Cardiac septum (tissue), 1 donor: ENCODE measurements at places on chromosomes 13 and 19. TPM values are rescaled to one million over a fixed set of nuclear protein-coding genes. Genes with fewer than 3 reads are reported as not detected.

The ZNF699 gene
- total RNA-seq, result 4.5 TPM

DNA sequence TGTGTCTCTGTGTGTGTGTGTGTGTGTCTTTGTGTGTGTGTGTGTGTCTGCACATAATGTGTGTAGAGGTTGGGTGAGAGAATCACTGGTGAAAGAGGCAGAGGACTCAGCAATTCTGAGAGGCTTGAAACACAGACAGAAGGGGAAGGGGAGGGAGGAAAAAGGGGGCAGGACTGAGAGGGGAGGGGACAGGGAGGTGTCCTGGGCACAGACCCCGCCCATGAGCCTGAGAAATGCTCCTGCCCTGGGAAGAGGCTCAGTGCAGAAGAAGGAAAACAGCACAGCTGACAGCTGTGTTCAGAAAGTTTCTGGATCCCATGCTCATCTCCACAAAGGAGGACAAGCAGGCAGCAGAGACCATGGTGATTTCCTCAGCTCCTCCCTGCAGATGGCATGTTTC lies 59.1 kb upstream of the CEACAM8 start:
- DNase-seq, result no peak

The MISP gene
- total RNA-seq, result not detected

- peak; percentile 71 for DNase-seq
Measured at GRCh38 chr13:114151565-114152284, 19.3 kb upstream of the RASA3 start.

GRCh38 chr19:33459222-33460090 lies 62.1 kb downstream of the PEPD start:
- peak; percentile 64 for DNase-seq

DNA sequence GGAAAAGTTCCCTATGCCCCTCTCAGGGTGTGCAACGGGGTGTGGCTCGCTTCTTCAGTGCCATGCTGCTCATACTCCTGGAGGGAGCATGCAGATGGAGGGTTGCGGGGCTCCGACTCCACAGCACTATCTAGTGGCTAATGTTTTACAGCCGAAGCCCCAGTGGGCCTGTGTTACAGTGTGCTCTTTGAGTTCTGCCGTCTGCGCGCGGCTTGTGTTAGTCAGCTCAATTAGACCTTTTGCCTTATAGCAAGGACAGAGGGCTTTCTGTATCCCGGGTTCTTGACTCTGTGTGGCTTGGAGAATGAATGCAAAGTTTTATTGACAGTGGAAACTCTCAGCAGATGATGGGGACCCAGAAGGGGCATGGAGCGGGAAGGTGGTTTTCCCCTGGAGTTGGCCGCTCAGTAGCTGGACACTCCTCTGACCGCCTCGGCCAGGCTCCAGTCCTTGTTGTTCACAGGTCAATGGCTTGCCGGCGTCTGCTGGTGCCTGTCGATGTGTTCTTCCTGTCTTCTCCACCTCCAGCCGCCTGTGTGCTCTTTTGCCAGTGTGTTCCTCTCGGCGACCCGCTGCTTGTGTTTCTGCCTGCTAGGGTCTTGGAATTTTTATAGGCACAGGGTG lies 383.4 kb downstream of the LMO7 start:
- no peak for DNase-seq

GRCh38 chr19:45821103-45821521 lies 6.0 kb upstream of the RSPH6A start:
- DNase-seq, result no peak

DNA sequence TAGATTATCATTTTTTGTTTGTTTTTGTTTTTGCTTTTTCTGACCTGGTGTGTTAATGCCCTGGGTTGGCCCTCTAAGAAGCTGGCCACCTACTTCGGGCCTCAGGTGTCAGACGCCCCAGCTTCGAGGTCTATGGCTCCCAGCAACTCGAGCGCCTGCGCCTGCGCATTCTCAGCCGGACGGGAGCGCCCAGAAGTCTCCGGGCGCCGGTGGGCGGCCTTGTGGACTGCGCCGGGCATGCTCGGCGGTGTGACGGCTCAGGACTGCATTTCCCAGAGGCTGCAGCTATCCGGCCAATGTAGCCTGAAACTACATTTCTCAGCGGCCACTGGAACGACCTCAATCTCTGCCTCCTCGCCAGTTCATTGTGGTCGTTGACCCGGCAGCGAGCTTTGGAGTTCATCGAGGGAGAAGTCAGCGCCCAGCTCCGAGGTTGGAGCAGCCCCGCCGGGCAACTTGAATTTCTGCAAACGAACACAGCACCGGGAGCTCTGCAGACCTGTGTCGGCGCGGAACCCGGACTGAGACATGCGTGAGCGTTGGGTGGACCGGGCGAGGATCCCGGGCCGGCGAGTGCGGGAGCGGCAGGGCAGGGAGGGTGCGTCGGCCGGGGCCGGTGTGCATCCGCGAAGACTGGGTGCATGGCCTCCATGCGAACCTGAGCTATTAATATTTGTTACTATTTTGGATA lies at the start of gene ZNF30:
Gene ZNF30, plus strand, starts transcription at position 219 of the 691 bp plus-strand sequence. CDS start 3,045 bp downstream, outside the sequence.
- peak; percentile 93 for DNase-seq

DNA sequence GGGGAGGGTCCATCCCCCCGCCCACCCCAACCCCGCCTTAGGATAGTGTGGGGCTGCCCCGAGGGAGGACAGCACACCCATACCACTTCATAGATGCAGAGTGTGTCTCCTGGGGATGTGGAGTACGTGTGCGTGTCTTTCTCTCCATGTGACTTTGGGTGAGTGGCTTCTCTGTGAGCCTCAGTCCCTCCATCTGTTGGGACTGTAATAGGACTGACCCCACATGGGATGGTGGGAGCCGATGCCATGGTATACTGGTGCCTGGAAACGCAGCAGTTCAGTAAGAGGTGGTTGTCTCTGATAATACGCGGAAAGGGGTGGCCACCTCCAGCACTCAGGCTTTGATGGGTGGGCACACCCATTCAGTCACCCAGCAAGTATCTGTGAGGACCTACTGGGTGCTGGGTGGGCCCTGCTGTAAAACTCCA lies 816 bp upstream of the PRKD2 start:
- DNase-seq, result no peak

GRCh38 chr13:103328899-103329298 lies 262.7 kb upstream of the SLC10A2 start:
- DNase-seq, result no peak

- DNase-seq, result no peak
Measured at GRCh38 chr19:32082028-32082427, 263.4 kb upstream of the ZNF507 start.

- peak; percentile 50 for DNase-seq
Measured at GRCh38 chr13:19181621-19182485, at the start of gene TUBA3C. TUBA3C (minus strand) TSS chr13:19181824; CDS start chr13:19181747, 77 bp downstream.

DNA sequence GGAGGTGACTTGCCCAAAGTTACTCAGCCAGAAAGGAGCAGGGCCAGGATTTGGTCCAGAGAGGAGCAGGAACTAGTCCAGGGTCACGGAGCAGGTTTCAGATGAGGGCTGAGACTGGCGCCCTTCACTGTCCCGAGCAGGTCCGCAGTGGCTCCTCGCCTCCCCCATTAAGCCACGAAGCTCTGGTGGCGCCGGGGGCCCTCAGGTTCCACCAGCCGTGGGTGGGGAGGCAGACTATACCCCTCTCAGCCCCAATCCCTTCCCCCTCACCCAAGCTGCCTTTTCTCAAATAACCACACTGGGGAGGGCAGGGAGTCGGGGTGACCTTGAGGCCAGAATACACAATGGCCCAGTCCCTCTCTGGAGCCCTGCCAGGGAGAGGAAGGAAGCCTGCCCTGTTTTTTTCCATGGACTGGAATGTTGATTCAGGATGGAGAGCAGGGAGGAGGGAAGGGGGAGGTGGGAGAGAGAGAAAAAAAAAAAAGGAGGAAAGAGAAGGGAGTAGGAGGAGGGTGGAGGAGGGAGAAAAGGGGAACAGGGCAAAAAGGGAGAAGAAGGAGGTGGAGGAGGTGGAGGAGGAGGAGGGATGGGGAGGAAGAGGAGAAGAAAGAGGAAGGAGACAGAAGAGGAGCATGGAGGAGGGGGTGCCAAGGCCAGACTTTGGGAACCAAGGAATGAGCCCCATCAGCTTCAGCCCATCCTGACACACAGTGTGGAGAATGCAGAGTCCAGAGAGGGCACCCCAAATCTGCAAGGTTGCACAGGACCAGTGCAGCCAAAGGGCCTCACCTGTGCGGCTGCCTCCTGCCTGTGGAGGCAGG lies 19.7 kb downstream of the CEACAM16 start:
- peak; percentile 84 for DNase-seq

DNA sequence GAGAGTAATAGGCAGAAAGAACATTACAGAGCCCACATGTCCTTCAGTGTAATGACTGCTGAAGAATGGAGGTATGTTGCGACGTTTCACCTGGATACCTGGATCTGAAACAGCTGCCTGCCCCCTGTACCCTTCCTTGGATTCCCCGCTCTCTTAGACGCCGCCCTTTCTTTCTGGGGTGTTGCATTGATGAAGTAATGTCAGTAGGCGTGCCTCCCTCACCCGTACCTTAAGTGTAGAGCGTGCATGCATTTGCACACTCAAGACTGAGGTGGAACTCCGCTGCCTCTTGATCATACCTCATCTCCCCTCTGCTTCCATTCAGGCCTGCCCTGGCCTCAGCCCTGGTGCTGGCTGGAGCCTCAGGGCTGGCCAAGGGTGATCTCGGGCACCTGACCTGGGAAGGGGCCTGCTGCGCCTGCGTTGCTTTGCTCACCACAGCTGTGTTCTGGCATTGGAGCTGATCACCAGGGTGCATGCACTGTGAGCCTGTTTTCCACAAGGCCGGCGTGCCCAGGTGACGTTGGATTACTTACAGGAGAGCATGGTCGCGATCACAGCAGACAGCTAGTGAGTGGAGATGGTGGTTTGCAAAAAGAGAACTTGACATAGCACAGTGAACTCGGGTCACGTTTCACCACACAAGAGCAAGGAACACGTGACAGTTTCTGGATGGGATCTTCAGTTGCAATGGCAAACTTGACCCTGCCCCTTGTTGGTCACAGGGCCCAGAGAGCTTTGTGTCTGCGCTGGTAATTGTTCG lies 99.0 kb downstream of the ARHGEF7 start:
- no peak for DNase-seq

DNA sequence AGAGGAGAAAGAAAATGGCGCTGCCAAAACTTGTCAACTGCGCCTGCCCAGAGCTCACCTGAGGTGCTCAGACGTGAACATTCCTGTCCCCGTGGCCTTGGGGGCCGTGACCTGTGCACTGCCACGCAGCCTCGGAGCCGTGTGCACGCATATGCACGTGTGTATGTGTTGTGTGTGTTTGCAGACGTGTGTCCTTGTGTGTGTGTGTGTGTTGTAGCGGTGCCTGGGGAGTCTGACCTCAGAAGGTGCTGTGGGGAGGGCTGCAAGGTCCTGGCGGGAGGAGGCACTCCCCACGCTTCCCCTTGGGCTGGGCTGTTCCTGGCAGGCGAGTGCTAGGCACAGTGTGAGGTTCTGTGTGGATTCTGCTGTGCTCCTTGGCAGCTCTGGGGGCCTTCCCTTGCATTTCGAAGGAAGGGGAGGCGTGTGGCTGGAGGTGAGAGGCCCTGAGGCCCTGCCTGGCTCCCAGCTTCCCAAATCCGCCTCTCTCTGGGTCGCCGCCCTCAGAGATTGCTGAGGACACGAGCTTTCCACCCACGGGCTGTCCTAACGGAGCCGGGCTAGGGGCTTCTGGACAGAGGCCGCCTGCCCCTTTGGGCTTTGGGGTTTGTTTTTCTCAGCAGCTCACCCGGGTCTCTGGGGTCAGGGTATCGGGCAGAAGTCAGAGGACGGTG lies 4.5 kb downstream of the BSG start:
- DNase-seq, result no peak

DNA sequence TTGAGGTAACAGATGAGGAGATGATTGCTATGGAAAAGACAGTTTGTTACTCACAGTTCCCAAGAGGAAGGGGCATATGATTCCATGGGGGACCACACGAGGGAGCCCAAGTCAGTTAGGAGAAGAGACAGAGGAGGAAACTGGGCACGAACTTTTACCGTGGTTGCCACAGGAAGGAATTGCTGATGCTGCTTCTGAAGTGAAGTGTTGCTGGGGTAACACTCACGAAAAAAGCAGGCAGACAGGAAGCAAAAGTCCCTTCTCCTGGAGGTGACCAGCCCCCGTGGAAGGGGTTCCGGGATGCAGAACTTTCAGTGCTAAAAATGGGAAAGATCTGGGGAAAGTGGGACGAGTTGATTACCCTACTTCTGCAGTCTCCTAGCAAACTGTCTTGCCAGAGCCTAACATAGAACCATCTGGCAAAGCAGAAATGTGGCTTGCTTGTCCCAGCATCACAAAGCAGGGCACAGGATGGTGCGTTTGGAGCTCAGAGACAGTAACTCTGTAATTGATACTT lies 35.4 kb upstream of the MAP3K10 start:
- DNase-seq, result no peak

The SYT5 gene
- total RNA-seq, result 0.30 TPM

The PLK5 gene
- total RNA-seq, result not detected

DNA sequence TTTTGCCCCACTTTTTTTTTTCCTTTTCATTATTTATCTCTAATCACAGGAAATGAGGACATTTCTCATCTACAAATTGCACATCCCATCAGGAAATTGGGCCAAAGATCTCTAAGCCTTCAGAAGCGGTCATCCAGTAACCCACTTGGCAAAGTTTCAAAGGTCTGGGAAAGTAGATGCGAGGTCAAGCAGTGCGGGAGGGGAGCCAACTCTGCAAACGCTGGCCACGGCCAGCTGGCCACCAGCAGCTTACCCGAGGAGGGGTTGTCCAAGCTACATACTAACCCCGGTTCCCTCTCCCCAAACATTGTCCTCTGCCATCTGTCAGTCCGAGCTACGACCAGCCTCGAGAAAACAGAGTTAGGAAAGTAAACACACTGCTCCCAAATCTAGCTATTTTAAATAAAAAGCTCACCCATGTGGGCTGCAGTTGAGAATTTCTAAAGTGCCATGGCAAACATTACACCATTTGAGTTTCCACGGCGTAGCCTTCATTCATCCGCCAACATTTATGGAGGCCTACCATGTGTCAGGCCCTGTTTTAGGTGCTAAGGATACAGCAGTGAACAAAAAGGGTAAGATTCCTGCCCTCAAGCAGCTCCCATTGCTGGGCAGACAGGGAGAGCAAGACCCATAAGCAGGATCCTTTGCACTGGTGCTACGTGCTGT lies 11.5 kb downstream of the FFAR2 start:
- no peak for DNase-seq

The ZNF844 gene
- total RNA-seq, result 14.7 TPM

DNA sequence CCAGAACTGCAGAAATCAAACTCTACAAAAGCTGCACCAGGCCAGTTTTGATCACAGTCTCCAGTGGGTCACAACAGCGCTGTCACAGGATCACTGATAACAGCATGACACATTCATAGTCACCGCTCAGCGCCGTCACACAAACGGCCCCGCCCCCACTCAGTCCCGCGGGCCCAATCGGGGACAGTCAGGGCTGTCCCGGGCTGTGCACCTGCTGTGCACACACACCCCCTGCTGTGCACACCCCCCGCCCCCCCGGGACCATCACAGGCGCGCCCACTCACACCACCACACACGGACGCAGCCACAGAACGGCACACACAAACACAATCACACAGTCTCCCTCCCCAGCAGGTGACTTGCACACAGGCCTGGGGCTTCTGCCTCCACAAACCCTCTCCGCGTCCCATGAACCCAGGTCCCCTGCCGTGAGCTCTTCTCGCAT lies 435 bp upstream of the ZNF382 start:
- DNase-seq, result peak; percentile 88

DNA sequence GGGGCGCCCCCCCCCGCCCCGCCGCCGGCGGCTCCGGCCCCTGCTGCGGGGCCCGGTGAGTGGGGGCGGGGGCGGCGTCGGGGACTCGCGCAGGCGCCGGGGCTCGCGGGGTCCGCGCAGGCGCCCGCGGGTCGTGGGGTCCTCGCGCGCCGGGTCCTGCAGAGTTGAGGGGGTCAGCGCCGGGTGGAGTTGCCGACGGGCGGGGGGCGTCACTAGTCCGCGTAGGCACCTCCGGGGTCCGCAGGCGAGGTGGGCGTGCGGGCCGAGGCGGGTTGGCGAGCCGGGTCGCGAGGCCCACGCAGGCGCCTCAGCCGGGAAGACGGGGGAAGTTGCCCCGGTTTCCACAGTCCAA lies 365 bp downstream of the PPP6R1 start:
- DNase-seq, result no peak

- no peak for DNase-seq
Measured at GRCh38 chr13:20353973-20354372, 121.9 kb upstream of the GJB6 start.
